ENCODE measurements at places on chromosomes 6 and 20. TPM values are rescaled to one million over a fixed set of nuclear protein-coding genes. Genes with fewer than 3 reads are reported as not detected.
A peak's percentile ranks its signal among the peaks of the same experiment; 100 is the strongest.

Gene CDKN1A
- total RNA-seq, result 89.5 TPM

Gene B3GAT2
- total RNA-seq, result not detected

Gene SYNDIG1
- total RNA-seq, result not detected

Gene COMMD7
- total RNA-seq, result 18.0 TPM

Gene TRIM10
- total RNA-seq, result 0.74 TPM

- DNase-seq, result no peak
- H3K27ac ChIP-seq, result peak overlapping the region; percentile 4
- H3K36me3 ChIP-seq, result no peaks in the 10 kb centered on the region
- H3K27me3 ChIP-seq, result no peaks in the 10 kb centered on the region
These were observed 19.1 kb downstream of the BTN2A1 start for GRCh38 chr6:26476896-26477295.

DNA sequence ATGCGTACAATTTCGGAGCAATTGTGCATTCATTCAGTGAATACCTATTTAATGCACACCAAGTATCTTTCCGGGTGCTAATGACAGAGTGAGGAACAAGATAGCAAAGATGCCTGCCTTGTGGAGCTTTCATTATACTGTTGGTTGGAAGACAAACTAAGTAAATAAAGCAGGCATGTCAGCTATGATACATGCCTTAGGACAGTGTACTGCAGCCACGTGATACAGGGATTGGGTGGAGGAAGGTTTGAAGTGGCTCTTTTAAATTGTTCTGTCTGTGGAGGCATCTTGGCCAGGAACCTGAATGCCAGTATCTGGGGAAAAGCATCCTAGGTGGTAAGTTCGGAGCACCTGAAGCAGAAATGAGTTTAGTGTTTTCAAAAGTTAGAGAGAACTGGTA lies 3.0 kb upstream of the OTOR start:
- no peaks in the 10 kb centered on the region for H3K4me1 ChIP-seq
- H3K27me3 ChIP-seq, result no peaks in the 10 kb centered on the region
- H3K36me3 ChIP-seq, result peaks cover 11% of the 10 kb centered on the region
- no peak overlapping the region for H3K27ac ChIP-seq
- no peak for DNase-seq
- H3K4me3 ChIP-seq, result no peak overlapping the region

DNA sequence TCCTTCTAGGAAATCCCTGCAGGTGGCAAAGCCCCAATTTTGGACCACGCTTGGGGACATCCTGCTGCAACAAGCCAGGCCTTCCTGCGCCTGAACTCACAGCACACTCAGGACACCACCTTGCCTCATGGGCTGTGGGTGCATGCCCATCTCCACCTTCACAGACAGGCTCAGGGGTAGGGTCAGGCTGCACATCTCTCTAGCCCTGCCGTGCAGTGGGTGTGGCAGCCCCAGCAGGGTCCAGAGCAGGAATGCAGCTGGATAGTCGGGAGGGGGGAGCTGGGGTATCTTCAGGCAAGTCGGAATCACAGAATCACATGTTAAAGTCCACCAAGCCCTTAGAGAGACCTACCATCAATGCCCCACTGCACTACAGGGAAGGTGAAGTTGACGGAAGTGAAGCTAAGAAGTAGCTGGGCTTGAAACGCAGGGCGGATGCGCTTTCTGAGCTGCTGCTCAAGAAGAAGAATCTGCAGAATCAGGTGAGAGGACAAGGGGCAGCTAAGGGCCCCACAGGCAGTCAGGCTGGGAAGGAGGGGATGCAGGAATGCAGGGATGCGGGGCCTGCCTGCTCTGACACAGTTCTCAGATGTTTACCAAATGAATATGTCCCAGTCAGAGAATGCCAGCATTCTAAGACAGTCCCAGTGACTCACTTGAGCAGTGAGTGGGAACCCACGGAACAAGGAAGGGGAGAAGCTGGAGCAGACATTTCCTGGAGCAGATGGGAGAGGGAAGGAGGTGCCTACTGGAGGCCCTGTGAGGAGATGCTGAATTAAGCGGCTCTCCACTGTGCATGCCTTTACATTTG lies 11.3 kb downstream of the SERPINB6 start:
- H3K4me3 ChIP-seq, result no peak overlapping the region
- DNase-seq, result no peak
- H3K27me3 ChIP-seq, result no peaks in the 10 kb centered on the region
- H3K36me3 ChIP-seq, result peaks cover under 1% of the 10 kb centered on the region
- H3K4me1 ChIP-seq, result peaks cover 25% of the 10 kb centered on the region

DNA sequence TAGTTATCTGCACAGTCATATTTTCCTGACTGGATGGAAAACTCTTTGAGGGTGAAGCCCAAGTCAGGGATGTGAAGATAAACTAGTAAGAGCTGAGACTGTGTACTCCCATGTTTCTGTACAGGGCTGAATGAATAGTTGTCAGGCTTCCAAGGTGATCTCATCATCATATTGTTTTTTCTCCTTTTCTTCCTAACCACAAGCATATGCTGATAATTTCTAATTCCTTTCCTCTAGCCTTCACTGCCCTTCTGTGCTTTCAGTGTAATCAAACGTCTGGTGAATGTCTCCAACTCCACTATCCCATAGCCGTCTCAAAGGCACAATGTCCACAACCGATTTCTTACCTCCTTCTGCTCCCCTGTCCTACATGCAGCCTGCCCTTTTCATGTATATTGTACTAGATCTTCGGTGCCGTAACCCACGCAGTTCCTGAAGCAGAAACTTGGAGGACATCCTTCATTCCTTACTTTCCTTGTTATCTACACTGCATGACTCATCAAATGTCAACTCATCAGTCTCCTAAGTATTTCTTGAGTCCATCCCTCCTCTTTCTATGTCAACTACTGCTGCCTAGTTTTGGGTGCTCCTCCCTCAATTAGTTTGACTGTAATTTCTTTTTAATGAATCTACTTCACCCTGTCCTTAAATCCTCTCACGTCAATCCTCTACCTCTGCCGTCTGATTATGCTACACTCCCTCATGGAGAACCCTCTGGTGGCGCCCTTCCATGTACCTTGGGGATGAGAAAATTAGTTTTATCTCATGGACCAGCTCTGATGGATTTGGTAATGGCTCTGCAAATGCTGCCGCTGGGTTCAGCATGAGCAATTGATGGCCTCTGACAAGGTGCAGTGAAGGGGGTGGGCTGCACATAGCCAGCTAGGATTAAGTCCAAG lies 21.9 kb downstream of the NCOA7 start:
- DNase-seq, result no peak
- peaks cover 14% of the 10 kb centered on the region for H3K4me1 ChIP-seq
- H3K27me3 ChIP-seq, result no peaks in the 10 kb centered on the region
- H3K27ac ChIP-seq, result no peak overlapping the region
- H3K4me3 ChIP-seq, result no peak overlapping the region
- no peaks in the 10 kb centered on the region for H3K36me3 ChIP-seq

DNA sequence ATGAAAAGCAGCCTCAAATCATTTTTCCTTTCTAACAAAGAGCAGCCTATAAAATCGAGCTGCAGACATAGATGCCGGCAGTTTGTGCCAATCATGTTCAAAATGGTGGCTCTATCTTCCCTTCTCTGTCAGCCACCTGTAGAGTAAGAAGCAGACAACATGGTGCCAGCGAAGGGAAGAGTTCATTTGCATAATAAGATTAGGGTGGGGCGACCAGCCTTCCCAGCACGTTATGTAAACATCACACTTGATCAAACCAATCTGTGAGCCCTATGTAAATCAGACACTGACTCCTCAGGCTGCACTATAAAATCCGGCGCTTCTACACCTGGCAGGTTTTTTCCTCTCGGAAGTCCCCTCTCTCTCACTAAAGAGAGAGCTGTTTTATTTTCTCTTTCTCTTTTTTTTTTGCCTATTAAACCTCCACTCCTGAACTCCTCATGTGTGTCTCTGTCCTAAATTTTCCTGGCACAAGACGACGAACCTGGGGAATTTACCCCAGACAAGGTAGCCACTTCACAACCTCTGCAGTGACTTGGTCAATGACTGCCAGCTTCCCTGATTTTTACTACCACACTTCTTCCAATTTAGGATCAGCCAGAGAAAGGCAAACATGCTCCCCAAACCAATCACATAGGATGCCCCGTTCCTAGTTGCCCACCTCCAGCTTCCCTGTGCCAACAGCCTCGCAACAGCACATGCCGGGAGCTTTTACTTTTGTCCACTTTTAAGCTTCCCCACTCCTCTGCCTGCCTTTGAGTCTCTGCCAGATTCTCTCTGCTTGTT lies 12.9 kb downstream of the TPMT start:
- no peak overlapping the region for H3K27ac ChIP-seq
- peaks cover 10% of the 10 kb centered on the region for H3K36me3 ChIP-seq
- H3K4me3 ChIP-seq, result no peak overlapping the region
- H3K27me3 ChIP-seq, result no peaks in the 10 kb centered on the region

DNA sequence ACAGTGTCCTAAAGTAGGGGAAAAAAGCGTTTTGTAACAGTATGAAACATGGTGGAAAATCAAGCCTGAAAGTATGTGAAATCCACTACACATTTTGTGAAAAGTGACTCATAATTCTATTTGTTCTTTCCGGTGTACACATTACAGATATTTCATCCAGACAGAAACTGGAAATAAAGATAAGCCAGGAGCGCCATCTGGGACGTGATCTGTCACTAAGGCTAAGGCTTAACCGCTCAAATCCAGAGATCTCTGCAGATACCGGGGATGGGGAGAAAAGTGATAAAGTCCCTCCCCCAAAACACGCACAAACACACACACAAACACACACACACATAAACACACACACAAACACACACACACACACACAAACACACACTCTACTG lies 26.6 kb upstream of the SRSF6 start:
- H3K36me3 ChIP-seq, result no peaks in the 10 kb centered on the region
- no peak overlapping the region for H3K27ac ChIP-seq
- H3K4me1 ChIP-seq, result no peaks in the 10 kb centered on the region
- no peak for DNase-seq
- no peaks in the 10 kb centered on the region for H3K27me3 ChIP-seq

DNA sequence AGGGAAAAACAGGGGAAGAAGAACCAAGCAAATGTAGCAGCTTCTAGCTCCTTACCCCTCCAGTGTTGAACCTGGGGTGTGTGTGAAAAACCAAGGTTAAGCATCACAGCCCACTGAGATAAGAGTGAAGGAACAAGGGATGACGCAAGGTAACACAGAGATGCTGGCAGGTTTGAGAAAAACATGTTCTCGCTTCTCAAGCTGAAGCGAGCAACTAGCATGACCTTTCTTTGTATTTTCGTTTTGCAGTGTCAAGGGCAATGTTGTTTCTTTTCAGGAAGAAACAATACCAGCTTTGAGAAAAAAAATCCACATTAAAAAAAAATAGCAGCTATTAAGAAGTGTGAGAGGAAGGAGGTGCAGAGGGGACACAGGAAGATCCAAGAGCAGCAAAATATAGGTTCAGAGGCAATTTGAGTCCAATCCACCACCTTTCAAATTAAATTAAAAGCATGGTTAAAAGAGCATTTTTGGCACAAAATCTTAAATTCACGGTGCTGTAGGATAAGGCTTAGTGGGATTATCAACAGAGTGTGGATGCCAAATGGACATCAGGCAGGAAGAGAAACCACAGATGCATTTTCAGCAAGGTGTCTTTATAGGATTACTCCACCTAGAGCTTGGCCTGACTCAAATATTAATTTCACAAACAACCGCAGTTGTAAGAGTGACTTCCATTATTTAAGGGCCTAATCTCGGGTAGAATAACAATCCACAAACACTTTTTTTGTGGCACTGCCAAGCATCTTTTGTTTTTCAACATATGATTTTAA lies 70.9 kb downstream of the SYNE1 start:
- no peak for DNase-seq
- H3K4me1 ChIP-seq, result no peaks in the 10 kb centered on the region

DNA sequence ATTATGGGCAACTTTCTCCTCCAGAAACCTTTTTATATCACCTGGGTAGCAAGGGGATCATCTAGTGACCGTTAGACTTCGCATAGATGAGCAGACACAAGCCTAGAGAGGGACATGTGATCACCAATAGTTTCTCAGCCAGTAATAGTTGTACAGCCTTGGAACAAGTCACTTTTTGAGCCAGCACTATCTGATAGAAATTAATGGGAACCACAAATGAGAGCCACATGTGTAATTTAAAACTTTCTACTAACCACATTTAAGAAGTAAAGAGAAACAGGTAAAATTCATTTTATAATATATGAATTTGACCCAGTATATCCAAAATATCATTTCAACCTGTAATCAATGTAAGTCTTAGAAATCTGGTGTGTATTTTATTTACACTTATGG lies 592 bp upstream of the CTNNBL1 start:
- H3K27ac ChIP-seq, result peak overlapping the region; percentile 15
- no peaks in the 10 kb centered on the region for H3K36me3 ChIP-seq
- H3K27me3 ChIP-seq, result no peaks in the 10 kb centered on the region
- no peaks in the 10 kb centered on the region for H3K4me1 ChIP-seq

DNA sequence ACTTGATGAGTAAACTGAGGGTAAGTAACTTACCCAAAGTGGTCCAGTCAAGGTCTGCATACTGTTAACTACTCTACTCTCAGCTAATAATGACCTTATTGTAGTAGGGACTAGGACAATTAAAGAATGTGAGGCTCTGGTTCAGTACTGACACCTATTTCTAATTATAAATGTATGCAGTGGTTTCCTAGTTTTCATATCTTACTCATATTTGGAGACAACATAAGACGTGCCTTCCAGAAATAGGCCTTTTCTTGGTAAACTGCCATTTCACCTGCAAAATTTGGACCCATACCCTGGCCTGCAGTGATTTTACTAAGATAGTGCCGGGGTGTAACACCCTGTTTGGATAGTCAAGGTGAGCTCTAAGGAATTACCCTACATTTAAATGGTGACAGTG lies 24.7 kb downstream of the GJA1 start:
- DNase-seq, result no peak
- H3K4me1 ChIP-seq, result no peaks in the 10 kb centered on the region
- no peak overlapping the region for H3K27ac ChIP-seq

- H3K27ac ChIP-seq, result no peak overlapping the region
- DNase-seq, result no peak
- no peak overlapping the region for H3K4me3 ChIP-seq
- H3K27me3 ChIP-seq, result no peaks in the 10 kb centered on the region
- no peaks in the 10 kb centered on the region for H3K4me1 ChIP-seq
These were observed 42.3 kb upstream of the OCSTAMP start for GRCh38 chr20:46592580-46593362.

DNA sequence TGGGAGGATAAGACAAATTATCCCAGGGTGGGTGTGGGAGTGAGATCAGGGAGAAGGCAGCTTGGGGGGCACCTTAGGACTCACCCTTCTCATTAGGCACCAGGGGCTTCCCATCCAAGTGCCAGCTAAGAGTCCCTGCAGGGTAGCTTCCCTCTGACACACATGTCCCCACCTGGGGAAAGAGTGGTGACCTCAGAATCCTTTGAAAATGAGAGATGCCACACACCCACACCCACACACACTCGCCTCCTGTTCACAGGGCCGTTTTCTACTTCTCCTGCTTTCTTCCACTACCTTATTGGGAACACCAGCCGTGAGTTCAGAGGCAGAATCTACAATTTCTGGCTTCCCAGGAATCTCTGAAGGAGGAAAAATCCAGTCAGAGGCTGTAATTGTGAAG lies 1.0 kb downstream of the AGER start:
- H3K4me3 ChIP-seq, result no peak overlapping the region
- no peak overlapping the region for H3K27ac ChIP-seq
- no peaks in the 10 kb centered on the region for H3K36me3 ChIP-seq
- H3K27me3 ChIP-seq, result no peaks in the 10 kb centered on the region

Data from right lobe of liver (tissue), 6 donors.